CD14-positive monocyte (primary cell): ENCODE measurements at places on chromosomes 3 and 15. TPM values are rescaled to one million over a fixed set of nuclear protein-coding genes. Genes with fewer than 3 reads are reported as not detected.

KLF15 gene
- not detected in 2 replicates for polyA plus RNA-seq

SLC22A13 gene
- polyA plus RNA-seq = 0.19 and 0.22 TPM in 2 replicates

- no peak for DNase-seq
Observed at GRCh38 chr15:48891232-48891765, 13.4 kb downstream of the EID1 start.

DNA sequence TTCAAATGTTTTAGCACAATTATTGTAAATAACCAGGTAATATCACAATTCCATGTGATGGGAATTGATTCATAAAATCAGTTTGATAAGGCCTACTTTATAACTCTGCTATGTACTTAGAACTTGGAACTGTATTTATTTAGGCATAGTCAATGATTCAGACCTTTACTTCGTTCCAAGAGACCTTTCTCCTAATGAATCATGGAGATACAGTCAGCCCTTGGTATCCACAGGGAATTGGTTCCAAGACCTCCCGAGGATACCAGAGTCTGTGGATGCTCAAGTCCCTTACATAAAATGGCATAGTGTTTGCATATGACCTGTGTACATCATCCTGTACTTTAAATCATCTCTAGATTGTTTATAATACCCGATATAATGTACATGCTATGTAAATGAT, 60.8 kb upstream of the UMPS start:
- no peak for DNase-seq

- no peak for DNase-seq
Observed at GRCh38 chr15:96606617-96607016, 276.1 kb downstream of the NR2F2 start.
